ENCODE measurements at places on chromosomes 7 and 10.

GRCh38 chr7:108017776-108018151 is 14.8 kb upstream of the LAMB1 start:
- DNase-seq = no peak

DNA sequence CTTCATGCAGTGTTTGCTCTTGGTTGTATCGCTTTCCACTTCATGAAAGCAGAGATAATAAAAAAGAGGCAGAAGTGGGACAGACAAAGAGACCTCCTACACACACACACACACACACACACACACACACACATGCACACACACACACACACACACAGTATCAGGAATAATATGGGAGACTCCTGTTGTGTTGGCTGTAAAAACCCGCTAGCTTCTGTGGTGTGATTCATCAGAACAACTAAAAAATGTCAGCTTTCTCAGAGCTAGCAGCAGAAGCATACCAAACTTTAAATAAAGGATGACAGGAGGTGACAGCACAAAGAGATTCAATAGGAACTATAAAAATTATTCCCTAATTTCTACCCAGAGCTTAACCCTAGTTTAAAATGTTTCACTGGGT is 148.2 kb upstream of the LRRTM3 start:
- DNase-seq = no peak

DNA sequence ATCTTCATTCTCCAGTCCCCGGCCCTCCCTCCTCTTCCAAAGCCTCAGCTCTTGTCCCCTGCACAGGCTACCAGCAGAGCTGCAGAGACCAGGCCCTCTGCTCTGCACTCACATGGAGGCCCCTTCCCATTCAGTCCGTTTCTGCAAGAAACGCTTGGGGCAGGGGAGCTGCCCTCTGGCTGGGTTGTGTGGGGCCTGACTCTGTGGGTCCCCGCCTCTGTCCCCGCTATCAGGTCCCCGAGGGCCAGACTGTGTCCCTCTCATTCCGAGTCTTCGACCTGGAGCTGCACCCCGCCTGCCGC is 1.5 kb downstream of the PCOLCE start:
- no peak for DNase-seq

GRCh38 chr10:110547139-110547761 is 20.2 kb upstream of the SMC3 start:
- peak; percentile 72 for DNase-seq

DNA sequence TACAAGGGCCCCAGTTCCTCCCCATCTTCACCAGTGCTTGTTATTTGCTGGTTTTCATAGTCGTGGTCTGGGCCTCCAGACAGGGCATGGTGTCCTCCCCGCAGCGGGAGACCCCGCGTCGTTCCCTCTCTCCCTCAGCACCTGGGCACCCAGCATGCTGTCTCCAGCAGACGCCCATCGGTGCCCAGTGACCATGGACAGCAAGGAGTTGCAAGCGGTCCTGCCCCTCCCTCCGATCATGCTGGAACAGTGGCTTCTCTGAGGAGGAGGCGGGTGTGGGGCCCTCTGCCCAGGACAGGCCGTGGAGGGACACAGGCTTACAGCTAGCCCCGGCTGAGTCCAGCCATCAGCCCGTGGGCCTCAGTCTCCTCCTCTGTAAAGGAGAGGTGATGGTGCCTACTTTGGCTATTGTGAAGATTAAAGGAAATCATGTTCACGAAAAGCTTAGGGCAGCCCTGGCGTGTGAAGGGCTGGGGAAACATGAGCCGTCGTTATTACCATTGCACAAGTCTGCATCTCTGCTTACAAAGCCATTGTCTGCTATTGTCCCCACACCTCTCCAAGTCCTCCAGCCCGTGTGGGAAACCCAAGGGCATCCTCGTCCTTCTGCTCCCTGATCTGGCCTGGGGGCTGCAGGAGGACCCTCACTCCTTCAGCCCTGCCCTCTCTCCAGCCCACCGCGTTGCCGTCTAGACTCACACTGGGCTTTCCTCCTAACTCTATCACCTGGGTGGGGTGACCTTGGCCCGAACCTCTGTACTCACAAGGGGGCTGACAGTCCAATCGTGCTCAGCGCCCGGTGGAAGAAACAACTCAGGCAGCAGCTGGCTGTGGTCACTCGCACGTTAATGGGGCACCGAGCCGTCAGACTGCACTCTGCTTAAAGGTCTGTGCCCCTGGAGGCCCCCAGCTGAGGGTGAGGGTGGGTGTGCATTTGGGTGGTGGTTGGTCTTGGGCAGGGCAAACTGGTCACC is 29.9 kb downstream of the EN2 start:
- no peak for DNase-seq

DNA sequence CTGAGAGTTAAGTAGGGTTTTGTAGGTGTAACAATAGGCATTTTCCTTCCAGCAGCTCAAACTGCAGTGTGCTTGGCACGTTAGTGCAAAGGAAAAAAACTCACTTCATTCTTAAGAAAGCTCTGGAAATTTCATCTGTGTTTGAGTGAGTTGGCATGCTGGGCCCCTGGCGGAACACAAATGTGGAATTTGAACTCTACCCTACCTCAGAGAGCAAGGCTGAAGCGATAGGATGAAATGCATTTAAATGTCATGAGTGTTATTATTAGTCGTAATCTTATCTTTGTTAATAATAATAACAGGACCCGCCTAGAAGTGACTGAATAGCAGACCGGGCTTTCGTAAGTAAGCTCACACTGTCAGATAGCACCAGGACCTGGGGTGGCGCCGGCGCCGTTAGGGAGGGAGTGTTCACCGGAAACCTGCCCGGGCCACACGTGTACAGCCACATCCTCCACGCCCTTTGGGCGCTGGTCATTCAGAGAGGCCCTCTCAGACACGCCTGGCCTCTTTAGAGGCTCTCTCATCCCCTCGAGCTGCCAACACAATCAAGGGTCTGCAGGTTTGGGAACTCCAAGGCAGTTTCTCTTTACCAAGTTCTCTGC is 63.5 kb downstream of the GRK5 start:
- no peak for DNase-seq

DNA sequence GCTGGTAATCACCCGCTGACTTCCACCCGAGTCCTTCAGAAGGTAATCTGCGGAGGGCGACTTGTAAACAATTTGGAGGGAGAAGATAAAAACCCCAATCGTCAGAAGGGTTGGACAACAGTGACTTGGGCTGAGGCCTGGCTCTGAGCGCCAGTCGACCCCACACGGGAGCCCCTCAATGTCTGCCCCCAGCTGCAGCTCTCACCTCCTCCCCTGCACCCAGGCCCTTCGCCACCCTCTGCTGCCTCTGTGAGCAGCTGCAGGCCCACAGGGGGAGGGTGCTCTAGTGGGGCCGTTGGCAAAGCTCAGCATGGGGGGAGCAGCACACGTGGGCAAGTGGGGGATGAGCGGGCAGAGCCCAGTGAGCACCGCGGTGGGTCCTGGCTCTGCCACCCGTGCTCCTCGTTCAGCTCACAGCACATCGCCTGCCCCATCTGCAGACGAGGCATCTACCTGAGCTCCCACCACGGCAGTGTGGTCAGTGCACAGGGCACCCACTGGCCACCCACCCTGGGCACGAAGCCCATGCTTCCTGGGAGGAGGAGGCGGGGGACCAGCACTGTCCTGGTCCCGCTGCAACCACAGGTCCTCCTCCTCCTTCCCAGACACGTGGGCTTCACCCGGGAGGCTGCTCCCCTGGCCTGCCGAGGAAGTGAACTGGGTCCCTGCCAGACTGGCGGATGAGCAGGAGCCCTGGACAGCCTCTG is 280.5 kb downstream of the ELFN1 start:
- no peak for DNase-seq

GRCh38 chr7:136066304-136067143 is 89.4 kb upstream of the MTPN start:
- no peak for DNase-seq

- DNase-seq = no peak
Measured at GRCh38 chr7:57199252-57199651, 67.0 kb upstream of the ZNF479 start.

- DNase-seq = no peak
Measured at GRCh38 chr7:27868131-27868550, 128.2 kb downstream of the TAX1BP1 start.

- DNase-seq = peak; percentile 9
Measured at GRCh38 chr10:86599729-86600128, 54.6 kb upstream of the OPN4 start.

All from inflammatory macrophage treated with lipopolysaccharide for 1 hour (primary cell).